CD14-positive monocyte (primary cell): ENCODE measurements at places on chromosomes 3 and 15. TPM values are rescaled to one million over a fixed set of nuclear protein-coding genes. Genes with fewer than 3 reads are reported as not detected.

GRCh38 chr3:69130689-69131088 lies 8.3 kb upstream of the LMOD3 start:
- no peak for DNase-seq

DNA sequence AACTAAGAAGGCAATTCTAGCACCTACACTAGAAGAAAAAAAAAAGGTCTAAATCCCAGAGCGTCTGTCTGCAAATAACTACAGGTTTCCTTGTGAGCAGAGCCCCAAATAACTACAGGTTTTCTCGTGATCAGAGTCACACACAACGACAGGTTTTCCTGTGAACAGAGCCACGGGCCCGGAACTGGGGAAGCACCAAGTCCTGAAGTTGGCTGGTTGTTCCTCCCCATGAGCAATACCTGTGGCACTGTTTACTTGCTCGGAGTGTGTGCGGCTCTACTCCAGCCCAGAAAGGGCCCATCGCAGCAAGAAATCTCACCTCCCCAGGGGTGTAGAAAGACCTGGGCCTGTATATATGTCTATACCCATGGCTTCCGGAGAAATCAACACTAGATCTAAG lies 644 bp upstream of the MASP1 start:
- no peak for DNase-seq

GRCh38 chr3:112143251-112143650 lies 10.2 kb upstream of the GCSAM start:
- DNase-seq, result no peak

- DNase-seq, result no peak
Observed at GRCh38 chr3:37491776-37492175, 317.4 kb upstream of the LRRFIP2 start.

Gene GOLGA6L26
- polyA plus RNA-seq, result not detected in 2 replicates

Gene MYL3
- not detected for polyA plus RNA-seq
